Subcutaneous adipose tissue (tissue), 4 donors: ENCODE measurements at places on chromosomes 4 and X. TPM values are rescaled to one million over a fixed set of nuclear protein-coding genes. Genes with fewer than 3 reads are reported as not detected.

Gene GLRA3
- not detected for total RNA-seq

Gene USP17L29
- total RNA-seq = not detected

Gene MAGEA10
- not detected for total RNA-seq

Gene UBL4A
- 32.6 TPM for total RNA-seq

Gene ART3
- total RNA-seq = not detected

Gene TMPRSS11B
- total RNA-seq = not detected

Gene CCNA2
- 1.7 TPM for total RNA-seq
